ENCODE measurements at places on chromosomes 7 and 10.

GRCh38 chr7:23471106-23471859 is 992 bp upstream of the IGF2BP3 start:
- peak; percentile 91 for DNase-seq

DNA sequence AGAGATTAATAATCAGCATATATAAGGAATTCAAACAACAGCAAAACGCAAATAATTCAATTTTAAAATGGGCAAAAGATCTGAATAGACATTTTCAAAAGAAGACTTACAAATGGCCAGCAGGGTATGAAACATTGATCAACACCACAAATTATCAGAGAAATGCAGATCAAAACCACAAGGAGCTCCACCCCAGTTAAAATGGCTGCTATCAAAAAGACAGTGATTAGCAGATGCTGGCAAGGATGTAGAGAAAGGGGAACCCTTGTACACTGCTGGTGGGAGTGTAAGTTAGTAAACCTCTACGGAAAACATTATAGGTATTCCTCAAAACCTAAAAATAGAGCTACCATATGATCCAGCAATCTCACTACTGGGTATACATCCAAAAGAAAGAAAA is 128.0 kb upstream of the CACUL1 start:
- DNase-seq: no peak

- DNase-seq: no peak
These were observed 77.5 kb upstream of the CACUL1 start for GRCh38 chr10:118832241-118832651.

DNA sequence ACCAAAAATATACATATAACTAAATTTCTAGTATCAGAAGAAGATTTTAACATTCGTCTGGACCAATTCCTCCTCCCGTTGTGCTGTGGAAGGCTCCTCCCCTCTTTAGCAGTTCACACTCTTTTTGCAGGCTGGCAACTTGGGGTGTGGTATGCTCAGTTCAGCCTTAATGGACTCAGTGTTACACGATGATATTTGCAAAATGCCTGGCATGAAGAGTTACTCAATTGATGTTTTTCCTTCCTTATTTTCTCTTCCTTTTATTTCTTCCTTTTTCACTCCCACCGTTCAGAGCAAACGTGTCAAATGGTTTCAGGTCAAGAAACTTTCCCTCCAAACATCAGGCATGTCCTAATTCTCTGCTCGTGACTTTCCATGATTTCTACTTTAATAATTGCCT is 248.3 kb downstream of the PHF14 start:
- DNase-seq: no peak

GRCh38 chr7:85030893-85031292 is 156.0 kb downstream of the SEMA3D start:
- peak; percentile 9 for DNase-seq

- DNase-seq: no peak
These were observed 1.7 kb downstream of the ADAMTS14 start for GRCh38 chr10:70673929-70674559.

GRCh38 chr7:26594553-26594952 is 269.8 kb downstream of the SKAP2 start:
- DNase-seq: no peak

GRCh38 chr7:2478399-2478785 is 2.2 kb upstream of the GRIFIN start:
- no peak for DNase-seq

- DNase-seq: no peak
These were observed 6.2 kb downstream of the WNT8B start for GRCh38 chr10:100468978-100469377.

All from Jurkat, Clone E6-1 (cell line).